ENCODE measurements at places on chromosomes 6 and 20. TPM values are rescaled to one million over a fixed set of nuclear protein-coding genes. Genes with fewer than 3 reads are reported as not detected.
A peak's percentile ranks its signal among the peaks of the same experiment; 100 is the strongest.

DNA sequence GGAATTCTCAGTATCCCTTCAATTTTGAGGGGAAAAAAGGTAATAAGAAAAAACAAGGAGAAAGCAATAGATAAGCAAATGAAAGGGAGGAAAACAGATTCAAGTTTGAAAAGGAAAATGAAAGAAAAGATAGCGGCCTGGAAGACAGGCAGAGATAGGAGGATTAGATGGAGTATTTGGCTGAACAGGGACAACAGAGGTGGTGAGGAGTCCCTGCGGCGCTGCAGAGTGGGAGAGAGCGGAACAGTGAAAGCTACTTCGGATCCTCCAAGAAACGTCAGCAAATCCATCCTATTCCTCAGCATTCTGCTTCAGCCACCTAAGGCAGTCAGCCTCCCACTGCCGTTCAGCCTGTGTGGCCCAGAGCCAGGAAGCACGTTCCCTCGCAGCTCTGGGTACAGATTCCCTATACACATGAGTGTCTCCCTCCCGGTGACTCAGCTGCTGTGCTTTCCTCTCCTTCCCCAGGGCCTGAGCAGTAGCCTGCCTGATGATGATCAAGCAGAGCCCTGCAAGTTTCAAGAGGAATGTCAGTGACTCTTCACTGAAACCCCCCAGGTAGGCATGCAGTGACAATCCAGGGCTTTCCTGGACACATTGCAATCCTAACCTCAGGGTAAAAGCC, 43.4 kb upstream of the CDYL start:
- peaks cover 11% of the 10 kb centered on the region for H3K4me1 ChIP-seq
- H3K27me3 ChIP-seq, result no peaks in the 10 kb centered on the region
- H3K4me3 ChIP-seq, result no peak overlapping the region
- H3K36me3 ChIP-seq, result no peaks in the 10 kb centered on the region
- no peak overlapping the region for H3K27ac ChIP-seq

DNA sequence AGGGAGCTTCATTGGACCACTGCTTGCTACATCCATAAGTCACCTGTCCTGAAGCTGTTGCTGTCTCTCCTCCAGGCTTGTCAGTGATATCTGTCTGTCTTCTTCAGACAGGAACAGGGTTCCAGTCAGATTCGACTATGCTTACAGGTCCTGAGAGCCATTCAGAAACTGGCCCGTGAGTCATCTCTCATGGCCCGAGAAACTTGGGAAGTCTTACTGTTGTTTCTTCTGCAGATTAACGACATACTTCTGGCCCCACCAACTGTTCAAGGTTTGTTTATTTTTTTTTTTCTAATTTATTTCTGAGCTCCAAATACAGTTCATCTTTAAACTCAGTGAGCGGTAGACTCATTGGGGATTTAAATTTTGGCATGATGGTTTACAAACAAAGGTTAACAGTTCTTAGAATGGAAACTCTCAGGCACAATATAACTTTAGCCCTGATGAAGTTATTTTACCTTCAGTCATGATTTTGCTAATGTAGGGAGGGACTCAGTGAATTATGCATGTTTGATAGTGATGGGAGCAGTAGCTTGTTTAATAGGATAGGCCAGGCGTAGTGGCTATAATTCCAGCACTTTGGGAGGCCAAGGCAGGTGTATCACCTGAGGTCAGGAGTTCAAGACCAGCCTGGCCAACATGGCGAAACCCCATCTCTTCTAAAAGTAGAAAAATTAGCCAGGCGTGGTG, 24.7 kb downstream of the RALGAPB start:
- H3K27me3 ChIP-seq, result no peaks in the 10 kb centered on the region
- no peak overlapping the region for H3K4me3 ChIP-seq
- no peaks in the 10 kb centered on the region for H3K4me1 ChIP-seq
- H3K27ac ChIP-seq, result no peak overlapping the region

DNA sequence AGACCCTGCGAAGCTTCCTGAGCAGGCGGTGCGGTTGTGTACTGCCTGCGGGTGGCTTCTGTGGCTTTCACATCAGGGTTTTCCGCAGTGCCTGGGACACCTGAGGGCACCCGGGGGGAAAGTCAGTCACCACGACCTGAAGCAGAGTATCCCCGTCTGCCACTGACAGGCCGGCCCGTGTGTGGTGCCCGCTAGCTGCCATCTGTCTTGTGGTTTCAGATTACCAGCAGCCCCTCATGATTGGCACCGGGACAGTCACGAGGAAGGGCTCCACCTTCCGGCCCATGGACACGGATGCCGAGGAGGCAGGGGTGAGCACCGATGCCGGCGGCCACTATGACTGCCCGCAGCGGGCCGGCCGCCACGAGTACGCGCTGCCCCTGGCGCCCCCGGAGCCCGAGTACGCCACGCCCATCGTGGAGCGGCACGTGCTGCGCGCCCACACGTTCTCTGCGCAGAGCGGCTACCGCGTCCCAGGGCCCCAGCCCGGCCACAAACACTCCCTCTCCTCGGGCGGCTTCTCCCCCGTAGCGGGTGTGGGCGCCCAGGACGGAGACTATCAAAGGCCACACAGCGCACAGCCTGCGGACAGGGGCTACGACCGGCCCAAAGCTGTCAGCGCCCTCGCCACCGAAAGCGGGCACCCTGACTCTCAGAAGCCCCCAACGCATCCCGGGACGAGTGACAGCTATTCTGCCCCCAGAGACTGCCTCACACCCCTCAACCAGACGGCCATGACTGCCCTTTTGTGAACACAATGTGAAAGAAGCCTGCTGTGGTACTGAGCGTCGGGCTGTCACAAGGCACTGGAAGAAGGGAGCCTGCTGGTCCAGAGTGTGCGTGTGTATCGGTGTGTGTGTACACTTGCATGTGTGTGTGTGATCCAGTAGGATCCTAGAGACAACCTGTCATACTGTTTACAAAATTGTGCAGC, 54.4 kb downstream of the GOPC start:
- no peaks in the 10 kb centered on the region for H3K27me3 ChIP-seq
- H3K27ac ChIP-seq, result peak overlapping the region; percentile 79
- H3K36me3 ChIP-seq, result peaks cover 2% of the 10 kb centered on the region
- DNase-seq, result peak; percentile 86
- H3K4me3 ChIP-seq, result peak overlapping the region; percentile 46

DNA sequence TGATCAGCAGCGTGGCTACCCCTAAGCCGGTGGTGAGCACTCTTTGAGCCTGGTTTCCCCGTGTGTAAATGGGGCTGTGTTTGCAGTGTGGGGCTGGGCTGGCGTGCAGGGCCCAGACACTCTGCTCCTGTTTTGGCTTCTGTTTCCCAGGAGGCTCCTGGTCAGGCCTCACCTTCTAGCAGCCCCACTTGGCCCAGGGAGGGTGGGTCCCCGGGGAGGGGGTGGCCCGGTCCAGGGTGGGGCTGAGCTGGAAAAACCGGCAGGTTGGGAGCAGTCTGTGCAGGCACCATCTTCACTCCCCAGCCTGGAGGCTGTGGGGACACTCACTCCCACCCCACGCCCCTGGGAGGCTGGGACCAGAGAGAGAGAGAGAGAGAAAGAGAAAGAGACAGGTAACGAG, 25.3 kb downstream of the CEBPB start:
- H3K4me3 ChIP-seq, result no peak overlapping the region
- H3K36me3 ChIP-seq, result no peaks in the 10 kb centered on the region
- H3K27ac ChIP-seq, result no peak overlapping the region
- no peaks in the 10 kb centered on the region for H3K4me1 ChIP-seq
- H3K27me3 ChIP-seq, result peaks cover 7% of the 10 kb centered on the region
- no peak for DNase-seq

- H3K36me3 ChIP-seq, result no peaks in the 10 kb centered on the region
- no peak for DNase-seq
- no peaks in the 10 kb centered on the region for H3K4me1 ChIP-seq
- H3K27ac ChIP-seq, result no peak overlapping the region
- peaks cover 2% of the 10 kb centered on the region for H3K27me3 ChIP-seq
Observed at GRCh38 chr20:2365091-2365490, 15.6 kb upstream of the TGM6 start.

DNA sequence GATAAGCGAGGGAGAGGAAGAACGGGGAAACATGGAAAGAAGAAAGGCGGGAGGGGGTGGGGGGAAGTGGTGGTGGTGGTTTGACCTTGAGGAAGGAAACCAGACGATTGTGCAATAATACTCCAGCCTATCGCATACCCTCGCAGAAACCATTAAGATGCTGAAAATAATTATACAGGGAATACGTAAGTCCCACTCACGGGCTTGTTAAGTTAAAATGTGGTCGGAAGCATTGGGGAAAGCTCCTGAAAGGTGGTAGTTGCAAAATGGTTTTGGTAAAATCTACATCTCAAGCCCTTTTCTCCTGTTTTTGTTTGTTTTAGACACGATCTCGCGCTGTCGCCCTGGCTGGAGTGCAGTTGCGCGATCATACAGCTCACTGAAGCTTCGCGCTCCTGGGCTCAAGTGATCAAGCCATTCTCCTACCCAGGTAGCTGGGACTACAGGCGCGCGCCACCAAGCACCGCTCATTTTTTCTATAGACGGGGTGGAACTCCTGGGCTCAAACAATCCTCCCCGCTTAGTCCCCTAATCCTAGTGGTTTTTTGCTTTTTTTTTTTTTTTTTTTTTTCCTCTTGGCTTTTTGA, 128.9 kb upstream of the ZNF184 start:
- no peak overlapping the region for H3K27ac ChIP-seq
- H3K36me3 ChIP-seq, result no peaks in the 10 kb centered on the region
- H3K4me1 ChIP-seq, result no peaks in the 10 kb centered on the region
- no peak for DNase-seq
- no peak overlapping the region for H3K4me3 ChIP-seq

DNA sequence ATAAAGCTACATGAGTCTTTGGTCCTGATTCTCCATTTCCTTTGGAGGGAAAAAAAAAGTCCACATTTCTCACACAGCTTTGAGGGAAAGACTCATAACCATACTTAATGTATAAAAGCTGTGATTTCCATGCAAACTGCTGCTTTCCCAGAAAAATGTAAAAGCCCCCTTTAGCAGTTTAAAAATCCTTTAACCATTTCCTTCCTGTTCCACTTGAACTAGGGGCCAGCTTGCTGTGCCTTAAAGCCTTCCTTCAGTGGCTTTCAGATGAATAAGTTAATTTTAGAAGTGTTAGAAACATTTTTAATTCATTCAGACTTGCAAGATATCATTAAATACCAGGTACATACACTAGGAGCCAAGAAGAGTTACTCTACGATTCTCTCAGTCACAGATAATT, 273.5 kb downstream of the PKHD1 start:
- H3K27ac ChIP-seq, result no peak overlapping the region
- H3K4me3 ChIP-seq, result no peak overlapping the region
- no peak for DNase-seq
- H3K4me1 ChIP-seq, result no peaks in the 10 kb centered on the region
- no peaks in the 10 kb centered on the region for H3K27me3 ChIP-seq
- no peaks in the 10 kb centered on the region for H3K36me3 ChIP-seq

DNA sequence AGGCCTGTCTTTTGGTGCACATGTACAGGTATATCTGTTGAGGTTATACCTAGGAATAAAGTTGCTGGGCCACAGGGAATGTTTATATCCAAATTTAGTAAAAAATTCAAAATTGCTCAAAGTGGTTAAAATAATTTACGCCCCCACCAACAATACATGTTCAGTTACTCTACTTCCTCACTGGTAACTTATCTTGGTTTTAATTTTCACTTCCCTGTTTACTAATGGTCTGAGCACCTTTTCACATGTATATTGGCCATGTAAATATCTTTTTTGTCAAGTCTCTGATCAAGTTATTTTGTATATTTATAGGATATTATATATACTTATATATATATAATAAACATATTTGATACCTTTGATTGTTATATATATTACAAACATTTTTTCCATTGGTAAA, 9.7 kb downstream of the PDE7B start:
- no peaks in the 10 kb centered on the region for H3K4me1 ChIP-seq
- H3K27me3 ChIP-seq, result no peaks in the 10 kb centered on the region
- H3K36me3 ChIP-seq, result no peaks in the 10 kb centered on the region
- no peak overlapping the region for H3K4me3 ChIP-seq

- no peak overlapping the region for H3K4me3 ChIP-seq
- peaks cover 5% of the 10 kb centered on the region for H3K4me1 ChIP-seq
- no peaks in the 10 kb centered on the region for H3K36me3 ChIP-seq
- DNase-seq, result no peak
Observed at GRCh38 chr20:60494476-60494875, 536.3 kb downstream of the CDH26 start.

DNA sequence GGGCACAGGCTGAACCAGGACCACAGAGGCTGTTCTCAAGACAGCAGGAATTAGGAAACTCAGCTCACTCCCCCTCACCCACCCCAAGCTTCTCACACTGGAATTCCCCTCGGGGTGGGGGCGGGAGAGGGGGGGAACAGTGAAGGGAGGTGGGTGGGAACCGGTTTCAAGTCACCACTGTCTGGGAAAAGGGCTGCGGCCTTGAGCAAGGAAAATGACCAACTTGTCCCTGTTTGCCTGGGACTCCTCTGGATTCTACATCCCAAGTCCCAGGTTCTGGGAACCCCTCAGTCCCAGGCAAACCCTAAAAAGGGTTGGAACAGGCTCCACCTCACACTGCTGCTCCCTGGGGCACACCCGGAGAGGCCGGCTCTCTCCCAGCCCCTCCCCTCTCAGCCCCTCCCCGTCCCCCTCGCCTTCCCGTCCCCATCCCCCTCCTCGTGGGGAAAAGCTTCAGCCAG, 230.7 kb downstream of the TFAP2C start:
- DNase-seq, result peak; percentile 16
- H3K36me3 ChIP-seq, result no peaks in the 10 kb centered on the region
- H3K4me1 ChIP-seq, result no peaks in the 10 kb centered on the region
- peaks cover 17% of the 10 kb centered on the region for H3K27me3 ChIP-seq
- H3K4me3 ChIP-seq, result no peak overlapping the region
- H3K27ac ChIP-seq, result no peak overlapping the region

DNA sequence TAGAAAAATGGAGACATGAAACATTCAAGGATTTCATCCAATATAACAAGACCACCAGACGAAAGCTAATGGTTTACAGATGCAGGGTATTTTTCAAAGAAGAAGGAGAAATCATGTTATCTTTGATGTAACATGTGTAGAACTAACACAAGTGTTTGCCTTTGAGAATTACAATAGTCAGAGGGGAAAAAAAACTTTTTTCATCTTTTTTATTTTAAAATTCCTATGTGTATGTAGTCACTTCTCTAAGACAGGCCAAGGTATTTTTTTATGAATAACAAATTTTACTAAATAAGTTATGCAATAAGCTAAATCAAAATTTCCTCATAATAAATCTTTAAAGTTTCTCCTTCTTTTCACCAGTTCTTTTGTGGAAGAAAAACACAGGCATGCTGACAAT, 161.4 kb downstream of the PDE7B start:
- H3K4me1 ChIP-seq, result peaks cover 9% of the 10 kb centered on the region
- no peaks in the 10 kb centered on the region for H3K27me3 ChIP-seq
- H3K27ac ChIP-seq, result peak overlapping the region; percentile 10
- H3K36me3 ChIP-seq, result no peaks in the 10 kb centered on the region
- H3K4me3 ChIP-seq, result no peak overlapping the region

TREML1 gene
- total RNA-seq, result 0.18 TPM

SLPI gene
- total RNA-seq, result 0.13 TPM

WFDC11 gene
- not detected for total RNA-seq

NOX3 gene
- total RNA-seq, result not detected

DEFB124 gene
- total RNA-seq, result 0.62 TPM

FRMD1 gene
- 0.13 TPM for total RNA-seq
